Renal pelvis (tissue), 12 donors: ENCODE measurements at places on chromosomes 11 and 22. TPM values are rescaled to one million over a fixed set of nuclear protein-coding genes. Genes with fewer than 3 reads are reported as not detected.
A peak's percentile ranks its signal among the peaks of the same experiment; 100 is the strongest.

- DNase-seq, result no peak
Measured at GRCh38 chr11:9150501-9150900, 59.1 kb upstream of the SCUBE2 start.

SPON1 gene
- 68.0 TPM for polyA plus RNA-seq

GRCh38 chr11:122746050-122746478, 90.5 kb downstream of the UBASH3B start:
- no peak for DNase-seq

DNA sequence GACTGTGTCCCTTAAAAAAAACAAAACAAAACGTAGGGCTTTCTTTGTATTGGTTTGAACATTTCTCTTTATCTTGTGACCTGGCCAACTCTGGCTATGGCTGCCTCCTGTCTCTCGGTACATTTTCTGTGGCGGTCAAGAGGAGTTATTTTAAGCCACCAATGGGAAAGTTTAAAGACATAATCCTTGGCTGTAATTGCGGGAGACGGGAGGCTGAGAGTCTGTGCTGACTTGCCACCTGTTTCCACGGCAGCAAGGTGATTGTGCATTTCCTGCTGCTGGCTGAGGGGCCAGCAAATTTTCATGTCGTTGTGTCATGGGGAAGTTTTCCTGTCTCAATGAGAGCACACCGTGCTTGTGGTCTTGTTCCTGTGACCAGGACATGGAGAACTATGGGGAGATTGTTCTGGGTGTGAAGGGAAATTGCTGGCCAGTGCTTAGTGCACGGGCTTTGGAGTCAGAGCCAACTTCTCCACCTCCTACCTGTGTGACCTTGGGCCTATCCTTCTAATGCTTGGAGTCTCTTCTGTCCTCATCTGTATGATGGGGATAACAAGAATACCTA, 11.0 kb downstream of the PTPRJ start:
- DNase-seq, result no peak

NELL1 gene
- polyA plus RNA-seq, result 1.3 TPM

DNA sequence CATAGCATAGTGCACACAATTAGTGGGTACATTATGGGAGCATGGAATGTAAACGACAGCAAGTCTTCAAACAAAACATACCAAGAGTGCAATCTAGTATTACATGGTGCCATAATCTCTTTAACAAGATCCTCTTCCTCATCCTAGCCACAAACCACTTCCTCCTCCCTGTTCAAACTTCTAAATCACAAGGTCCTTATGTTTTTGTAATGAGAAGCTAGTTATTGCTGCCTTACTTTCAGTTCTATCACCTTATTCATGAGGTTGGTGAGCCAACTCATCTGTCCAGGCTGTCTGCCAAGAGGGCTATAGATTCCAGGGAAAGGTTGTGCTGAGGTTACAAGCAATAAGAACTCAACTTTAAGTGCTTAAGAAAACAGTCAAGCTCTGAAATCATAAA, 195.4 kb upstream of the ARHGAP20 start:
- no peak for DNase-seq

RASGRP2 gene
- polyA plus RNA-seq, result 6.7 TPM

DNA sequence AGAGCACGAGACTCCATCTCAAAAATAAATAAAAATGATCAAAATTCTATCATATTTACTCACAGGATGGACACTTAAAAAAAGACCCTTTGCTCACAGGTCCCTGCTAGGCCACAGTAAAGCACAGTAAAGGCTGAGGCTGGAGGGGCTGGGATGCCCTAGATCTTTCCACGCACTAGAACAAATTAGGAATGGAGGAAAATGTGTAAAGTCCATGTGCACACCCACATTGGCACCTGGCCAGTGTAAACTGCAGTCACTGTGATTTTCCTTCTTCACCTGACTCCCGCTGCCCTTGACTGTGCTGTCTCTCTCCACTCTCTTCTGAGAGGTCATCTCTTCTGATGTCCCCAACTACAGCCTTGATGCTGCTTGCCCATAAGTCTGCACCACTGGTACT, 195.5 kb downstream of the EFCAB6 start:
- DNase-seq, result no peak

DNA sequence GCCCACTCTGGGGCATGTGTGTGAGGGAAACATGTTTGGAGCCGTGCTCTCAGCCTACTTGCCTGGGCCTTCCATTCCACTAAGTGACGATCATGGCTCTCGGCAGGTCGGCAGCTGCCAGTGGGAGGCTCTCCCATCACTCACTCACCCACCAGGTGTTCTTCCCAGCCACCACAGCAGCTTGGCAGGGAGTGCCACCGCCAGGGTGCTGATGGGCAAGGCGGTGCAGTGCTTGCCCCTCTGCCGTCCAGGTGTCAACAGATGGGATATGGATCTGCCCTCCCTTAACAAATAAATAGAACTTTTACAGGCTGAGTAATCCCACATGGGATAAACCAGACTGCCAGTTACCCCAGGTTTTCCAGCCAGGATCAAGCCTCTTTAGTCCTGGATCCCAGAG, 205.5 kb upstream of the TMEM45B start:
- no peak for DNase-seq

DNA sequence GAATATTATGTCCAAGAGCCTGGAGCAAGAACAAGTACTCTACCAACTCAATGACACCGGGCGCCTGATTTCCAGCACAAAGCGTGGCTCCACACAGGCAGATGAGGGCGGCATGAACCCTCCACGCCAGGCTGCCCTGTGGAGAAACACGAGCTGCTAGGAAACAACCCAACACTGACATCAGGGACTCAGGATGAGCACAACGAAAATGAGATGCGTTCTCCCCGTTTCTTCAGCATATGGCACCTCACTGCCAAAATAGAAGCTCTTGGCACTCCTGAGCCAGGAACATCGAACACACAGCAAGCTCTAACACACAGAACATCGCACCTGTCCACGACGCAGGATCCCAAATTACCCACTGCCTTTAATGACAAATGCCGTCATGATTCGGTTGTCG, 68.3 kb downstream of the NCAPD3 start:
- DNase-seq, result no peak

GRCh38 chr22:45672564-45673481, 1.2 kb downstream of the ATXN10 start:
- DNase-seq, result no peak

HBD gene
- polyA plus RNA-seq, result 0.93 TPM

CYB5R2 gene
- 32.2 TPM for polyA plus RNA-seq

DNA sequence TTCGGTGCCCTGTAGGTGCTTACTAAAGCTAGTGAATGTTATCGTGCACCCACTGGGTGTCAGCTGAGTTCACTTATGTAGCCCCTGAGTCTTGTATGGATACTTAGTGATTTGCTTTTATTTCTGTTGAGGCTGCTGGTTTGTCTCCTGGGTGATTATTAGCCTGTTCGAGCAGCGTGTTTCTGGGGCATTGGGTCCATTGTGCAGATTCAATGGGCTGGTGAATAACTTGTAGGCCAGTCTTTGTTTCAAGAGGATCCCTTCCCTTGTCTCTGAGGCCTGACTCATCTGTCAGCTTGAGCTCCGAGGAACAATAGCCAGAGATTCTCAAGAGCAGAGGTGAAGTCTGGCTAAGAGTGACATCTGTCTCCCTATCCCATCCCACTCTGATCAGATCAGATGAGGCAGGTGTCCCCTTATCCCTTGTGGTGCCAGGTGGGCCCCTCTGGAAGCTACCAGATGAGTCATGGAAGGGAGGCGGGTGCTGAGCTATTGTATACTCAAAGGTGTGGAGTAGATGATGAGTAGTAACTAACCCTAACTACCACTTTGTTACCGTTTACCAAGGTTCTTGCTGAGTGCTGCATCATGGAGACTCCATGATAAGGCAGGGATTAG, 3.7 kb downstream of the MIAT start:
- DNase-seq, result no peak

DNA sequence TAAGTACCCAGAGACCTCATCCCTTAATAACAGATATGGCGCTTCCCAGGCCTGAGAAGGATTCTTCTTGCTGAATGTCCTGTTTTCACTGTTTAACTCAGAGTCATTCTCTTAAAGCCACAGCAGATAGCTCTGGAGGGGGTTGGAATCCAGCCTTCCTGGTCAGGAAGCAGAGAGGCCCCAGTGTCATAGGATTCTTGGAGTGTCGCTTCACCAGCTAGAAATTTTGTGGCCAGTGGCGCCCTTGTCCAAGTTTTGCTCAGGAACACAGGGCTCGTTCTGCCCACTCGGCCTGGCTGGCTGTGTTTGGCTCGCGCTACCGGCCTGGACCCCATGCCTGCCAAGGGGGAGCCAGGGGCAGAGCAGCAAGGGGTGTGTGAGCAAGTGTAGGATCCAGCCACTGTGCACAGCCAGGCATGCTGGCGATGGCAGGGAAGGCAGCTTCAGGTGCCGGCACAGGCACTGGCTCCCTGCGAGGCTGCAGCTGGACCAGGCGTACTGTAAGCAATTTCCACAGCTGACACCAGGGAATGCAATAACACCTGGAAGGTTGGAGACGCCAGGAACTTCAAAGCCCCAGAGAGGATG, 214.8 kb upstream of the SESN3 start:
- no peak for DNase-seq

DNA sequence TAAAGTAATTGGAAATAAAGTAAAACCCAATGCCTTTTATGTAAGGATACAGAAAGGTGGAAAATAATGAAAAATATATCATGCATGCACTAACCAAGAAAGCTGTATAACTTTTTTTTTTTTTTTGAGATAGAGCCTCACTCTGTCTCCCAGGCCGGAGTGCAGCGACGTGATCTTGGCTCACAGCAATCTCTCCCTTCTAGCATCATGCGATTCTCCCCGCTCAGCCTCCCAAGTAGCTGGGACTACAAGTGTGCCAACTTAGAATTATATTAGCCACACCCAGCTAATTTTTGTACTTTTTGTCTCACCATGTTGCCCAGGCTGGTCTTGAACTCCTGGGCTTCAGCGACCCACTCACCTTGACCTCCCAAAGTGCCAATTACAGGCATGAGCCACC, 4.5 kb downstream of the GGT5 start:
- DNase-seq, result no peak

HMOX1 gene
- polyA plus RNA-seq, result 53.3 TPM

DNA sequence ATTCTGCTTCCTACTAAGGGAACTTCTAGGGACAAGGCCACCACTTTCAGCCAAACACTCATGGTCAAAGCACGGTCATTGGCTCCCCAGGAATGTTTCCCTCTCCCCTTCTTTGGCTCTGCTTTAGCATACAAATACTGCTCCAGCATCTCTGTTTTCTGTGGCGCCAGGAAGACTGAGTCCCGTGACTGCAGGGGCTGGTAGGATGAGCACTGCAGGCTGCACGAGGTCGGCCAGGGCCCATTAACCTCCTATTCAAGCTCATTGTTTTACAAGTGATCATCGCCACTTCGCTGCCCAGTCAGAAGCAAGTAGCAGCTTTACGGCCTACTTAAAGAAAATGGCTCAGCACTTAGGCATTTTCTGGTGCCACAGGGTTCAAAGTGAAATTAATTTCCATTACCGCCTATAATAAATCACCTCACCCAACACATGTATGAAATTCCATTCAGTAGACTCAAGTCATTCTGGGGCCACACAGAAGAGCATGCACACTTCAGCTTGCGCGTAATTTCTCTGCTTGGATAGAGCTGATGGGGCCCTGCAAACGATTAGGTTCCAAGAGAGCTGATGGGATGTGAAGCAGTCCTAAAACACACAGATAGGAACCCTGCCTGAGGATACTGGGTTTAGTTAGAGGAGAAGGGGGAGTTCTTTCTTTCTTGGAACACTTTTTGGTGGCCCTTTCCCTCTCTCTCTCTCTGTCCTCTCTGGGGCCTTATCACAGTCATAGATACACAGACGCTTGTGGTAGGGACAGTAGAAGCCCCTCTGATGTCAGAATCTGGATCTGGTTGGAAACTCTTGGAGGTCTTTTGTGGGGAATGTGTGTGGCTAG, 173.7 kb downstream of the KIF18A start:
- DNase-seq, result peak; percentile 9

GRCh38 chr22:46522797-46523196, 14.6 kb downstream of the CELSR1 start:
- DNase-seq, result no peak

DNA sequence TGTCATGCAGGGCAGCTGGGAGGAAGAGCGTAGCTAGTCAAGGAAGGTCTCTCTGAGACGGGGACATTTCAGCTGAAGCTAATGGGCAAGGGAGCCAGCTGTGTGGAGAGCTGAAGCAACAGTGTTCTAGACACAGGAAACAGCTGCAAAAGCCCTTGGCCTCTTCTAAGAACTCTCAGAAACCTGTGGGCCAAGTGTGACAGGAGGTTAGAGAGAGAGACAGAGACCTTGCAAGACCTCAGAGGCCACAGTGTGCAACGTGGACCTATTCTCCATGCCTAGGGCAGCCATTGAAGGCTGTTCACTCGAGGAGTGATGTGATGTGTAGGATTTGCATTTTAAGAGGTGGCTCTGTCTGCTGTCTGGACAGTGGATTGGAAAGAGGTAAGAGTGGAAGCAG, 48.7 kb upstream of the TNRC6B start:
- no peak for DNase-seq

APOA1 gene
- 179 TPM for polyA plus RNA-seq

ME3 gene
- polyA plus RNA-seq, result 24.7 TPM

NUCB2 gene
- polyA plus RNA-seq, result 59.6 TPM

GRCh38 chr11:21895686-21896085, 297.2 kb upstream of the ANO5 start:
- no peak for DNase-seq

C11orf16 gene
- 1.1 TPM for polyA plus RNA-seq

DNA sequence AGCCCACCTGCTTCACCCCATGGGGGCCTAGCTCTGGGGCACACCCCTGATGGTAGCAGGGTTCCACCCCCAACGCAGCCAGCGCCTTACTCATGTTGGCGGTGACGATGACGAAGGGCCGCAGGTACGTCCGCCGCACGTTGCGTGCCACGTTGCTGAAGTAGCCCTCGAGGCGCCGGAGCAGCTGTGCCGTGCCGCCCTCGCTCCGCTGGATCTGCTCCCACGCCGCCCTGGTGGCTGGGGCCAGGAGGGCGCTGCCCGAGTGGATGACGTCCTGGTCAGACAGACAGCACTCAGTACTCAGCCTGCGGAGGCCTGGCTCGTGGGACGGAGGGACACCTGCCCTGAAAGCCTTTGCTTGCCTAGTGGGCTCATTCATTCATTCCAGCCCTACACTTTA, 50.8 kb downstream of the TRMU start:
- DNase-seq, result no peak

GRCh38 chr11:68328374-68329091, 16.1 kb downstream of the LRP5 start:
- no peak for DNase-seq

DNA sequence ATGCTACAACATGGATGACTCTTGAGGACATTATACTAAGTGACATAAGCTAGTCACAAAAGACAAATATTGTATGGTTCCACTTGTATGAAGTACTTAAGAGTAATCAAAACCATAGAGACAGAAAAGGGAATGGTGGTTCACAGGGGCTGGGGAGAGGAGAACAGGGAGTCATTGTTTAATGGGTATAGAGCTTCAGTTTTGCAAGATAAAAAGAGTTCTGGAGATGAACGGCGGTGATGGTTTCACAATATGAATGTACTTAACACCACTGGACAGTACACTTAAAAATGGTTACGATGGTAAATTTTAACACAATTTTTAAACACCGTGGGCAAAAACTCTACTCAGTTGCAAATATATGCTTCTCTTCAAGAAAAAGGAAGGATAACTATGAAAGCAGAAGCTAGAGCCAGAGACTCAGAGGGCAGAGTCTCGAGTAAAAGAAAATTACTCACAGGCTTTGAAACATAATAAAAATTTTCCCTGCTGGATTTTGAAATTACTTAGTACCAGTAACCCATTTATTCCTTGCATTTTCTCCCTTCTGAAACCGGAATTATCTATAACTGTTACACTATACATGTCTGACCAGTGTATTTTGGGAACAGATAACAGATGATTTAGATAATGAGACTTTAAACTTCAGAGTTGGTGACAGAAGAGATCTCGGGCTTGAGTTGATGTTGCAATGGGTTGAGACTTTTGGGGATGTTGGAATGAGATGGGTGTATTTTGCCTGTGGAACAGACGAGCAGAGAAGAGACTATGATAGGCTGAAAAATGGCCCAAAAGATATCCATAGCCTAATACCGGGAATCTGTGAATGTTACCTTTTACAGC, 15.0 kb downstream of the MRTFA start:
- DNase-seq, result no peak
